ENCODE measurements at places on chromosomes 1 and 21.
A peak's percentile ranks its signal among the peaks of the same experiment; 100 is the strongest.

GRCh38 chr1:161128591-161129420, 3.7 kb downstream of the DEDD start:
- no peak for DNase-seq

- no peak for DNase-seq
Measured at GRCh38 chr21:26137379-26138060, 33.0 kb downstream of the APP start.

DNA sequence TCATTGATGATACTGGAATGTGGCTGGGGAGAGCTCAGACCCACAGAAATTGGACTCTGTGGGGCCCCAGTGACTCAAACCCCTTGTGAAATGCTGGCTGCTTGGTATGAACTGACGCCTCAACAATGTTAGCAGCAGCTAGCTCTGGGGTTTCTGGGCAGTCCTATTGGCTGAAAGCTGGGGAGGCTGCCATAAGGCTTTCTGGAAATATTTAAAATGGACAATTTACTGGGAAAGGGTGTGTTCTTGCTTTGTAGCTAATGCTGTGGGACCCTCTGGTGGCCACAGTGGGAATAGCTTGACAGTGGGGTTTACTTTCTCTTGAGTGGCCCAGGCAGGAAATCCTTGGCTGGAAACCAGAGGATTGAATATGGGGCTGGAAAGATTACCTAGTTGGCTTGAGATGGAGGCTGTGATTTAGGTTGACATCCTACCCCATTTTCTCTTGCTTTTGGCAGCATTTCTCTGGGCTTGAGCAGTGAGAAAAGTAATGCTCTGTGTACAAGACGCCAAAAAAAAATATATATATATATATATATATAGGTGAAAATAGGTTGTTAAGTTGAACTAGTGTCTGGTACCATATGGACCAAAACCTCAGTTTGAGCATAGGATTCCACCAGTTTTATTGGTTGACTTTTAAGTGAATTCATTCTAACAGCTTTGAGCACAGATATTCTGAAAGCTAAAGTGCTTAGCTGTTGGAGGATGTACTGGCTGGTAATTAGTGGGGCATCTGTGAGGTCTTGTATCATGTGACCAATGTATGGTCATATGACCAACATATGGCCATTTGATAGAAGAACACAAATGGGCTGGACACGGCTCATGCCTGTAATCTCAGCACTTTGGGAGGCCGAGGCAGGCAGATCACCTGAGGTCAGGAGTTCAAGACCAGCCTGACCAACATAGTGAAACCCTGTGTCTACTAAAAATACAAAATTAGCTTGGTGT, 8.2 kb upstream of the S100A10 start:
- DNase-seq: peak; percentile 74

GRCh38 chr1:4161366-4162006, 261.4 kb upstream of the C1orf174 start:
- no peak for DNase-seq
